Activated CD4-positive, alpha-beta T cell treated with anti-CD3 and anti-CD28 coated beads, Interleukin-2, Interleukin-6, amounts not matched to agents 100 ng/mL and 50 ng/mL, durations not matched to agents 16 hours and 8 hours (primary cell): ENCODE measurements at places on chromosomes 7 and 10.

DNA sequence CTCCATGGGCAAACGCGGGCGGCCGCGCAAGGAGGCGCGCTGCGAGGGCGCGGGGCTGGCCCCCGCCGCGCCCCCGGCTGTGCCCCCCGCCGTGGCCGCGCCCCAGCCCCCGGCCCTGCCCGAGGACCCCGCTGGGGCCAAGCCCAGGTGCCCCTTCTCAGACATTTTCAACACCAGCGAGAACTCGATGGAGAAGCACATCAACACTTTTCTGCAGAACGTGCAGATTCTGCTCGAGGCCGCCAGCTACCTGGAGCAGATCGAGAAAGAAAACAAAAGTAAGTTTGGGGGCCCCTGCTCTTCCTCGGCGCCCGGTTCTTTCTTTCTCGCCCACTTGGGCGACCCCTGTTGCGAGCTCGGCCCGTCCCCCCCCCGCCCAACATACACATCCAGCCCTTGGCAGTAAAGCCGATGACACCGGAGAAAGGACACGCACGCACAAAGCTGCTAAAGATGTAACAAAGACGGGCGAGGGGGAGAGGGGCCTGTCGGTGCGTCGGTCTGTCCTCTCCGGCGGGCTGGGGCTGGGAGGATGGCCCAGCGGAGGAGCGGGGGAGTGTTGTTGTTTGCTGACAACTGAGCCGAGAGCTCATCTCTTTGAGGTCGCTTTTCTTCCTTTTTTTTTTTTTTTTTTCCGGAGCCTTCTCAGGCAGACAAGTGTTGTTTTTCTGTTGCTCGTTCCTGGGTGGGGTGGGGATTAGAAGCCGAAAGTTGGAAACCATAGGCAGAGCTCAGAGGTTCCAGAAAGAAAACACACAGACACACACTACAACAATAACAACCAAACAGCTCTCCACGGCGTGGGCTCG, 604 bp downstream of the MXI1 start:
- peak; percentile 53 for DNase-seq

DNA sequence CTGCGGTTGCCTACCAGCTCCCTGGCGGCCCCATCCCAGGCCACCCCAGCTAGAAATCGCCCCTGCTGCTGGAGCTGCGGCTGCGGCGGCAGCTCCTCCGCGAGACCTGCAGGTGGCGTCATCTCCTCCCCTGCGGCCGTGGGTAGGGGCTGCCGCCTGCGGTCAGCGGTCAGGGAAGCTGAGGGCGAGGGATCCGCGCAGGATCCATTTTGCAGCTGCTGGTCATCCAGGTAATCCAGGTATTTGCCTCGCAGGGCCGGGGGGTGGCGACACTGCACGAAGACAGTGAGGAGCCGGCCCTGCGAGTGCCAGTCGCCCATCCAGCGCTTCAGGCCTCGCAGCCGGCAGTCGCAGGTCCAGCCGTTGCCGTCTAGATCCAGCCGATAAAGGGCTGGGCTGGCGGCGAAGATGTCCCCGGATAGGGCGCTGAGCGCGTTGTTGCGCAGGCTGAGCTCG, 1.5 kb downstream of the TRIL start:
- DNase-seq, result peak; percentile 27

DNA sequence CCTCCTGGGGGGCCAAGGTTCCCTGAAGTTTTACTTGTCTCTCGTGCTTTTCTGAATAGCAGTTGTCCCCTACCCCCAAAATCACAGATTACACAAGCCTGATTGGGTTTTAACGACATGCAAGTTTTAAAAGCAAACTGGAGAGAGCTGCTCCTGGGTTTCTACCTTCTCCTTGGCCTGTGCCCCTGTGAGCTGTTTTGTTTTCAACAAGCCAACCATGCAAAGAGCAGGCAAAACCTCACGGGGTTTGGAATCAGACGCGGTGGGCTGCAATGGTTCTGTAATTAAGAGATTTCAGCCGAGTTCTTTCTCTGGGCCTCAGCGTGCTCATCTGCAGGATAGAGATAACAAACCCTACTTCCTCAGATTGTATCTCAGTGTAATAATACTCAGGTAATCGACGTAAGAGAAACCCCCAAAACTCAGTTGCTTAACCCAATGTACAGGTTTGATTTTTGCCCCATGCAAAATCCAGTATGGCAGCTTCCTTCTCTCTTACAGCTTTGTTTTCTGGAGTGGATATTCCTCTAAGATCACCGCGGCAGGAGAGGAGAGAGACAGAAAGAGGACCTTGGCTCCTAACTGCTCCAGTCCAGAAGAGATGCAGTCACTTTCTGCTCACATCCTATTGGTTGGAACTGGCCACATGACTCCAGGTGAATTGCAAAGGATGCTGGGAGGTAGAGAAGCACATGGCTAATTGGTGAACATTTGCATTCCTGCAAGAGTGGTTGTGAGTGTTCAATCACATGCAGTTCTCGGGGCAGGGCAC, 42.0 kb downstream of the MYL10 start:
- DNase-seq, result no peak

GRCh38 chr7:38232502-38233366, 40.7 kb downstream of the TARP start:
- DNase-seq, result peak; percentile 84

DNA sequence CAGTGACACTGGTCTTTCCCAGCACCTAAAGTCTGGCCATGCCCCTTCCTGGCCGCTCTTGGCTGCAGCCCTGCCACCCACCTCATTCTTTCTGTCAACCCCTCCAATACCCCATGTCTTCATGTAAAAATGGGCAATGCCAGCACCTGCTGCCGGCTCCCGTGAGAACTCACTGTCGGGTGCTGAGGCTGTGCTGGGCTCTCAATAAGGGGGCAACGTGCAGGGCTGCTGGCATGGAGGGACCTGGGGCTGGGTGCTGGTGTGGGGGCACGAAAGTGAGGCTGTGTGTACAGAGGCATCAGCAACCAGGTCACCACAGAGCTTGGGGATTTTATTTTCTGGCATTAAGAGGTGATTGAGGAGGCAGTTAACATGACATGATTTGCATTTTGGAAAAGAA, 65.3 kb downstream of the ALOX5 start:
- no peak for DNase-seq

DNA sequence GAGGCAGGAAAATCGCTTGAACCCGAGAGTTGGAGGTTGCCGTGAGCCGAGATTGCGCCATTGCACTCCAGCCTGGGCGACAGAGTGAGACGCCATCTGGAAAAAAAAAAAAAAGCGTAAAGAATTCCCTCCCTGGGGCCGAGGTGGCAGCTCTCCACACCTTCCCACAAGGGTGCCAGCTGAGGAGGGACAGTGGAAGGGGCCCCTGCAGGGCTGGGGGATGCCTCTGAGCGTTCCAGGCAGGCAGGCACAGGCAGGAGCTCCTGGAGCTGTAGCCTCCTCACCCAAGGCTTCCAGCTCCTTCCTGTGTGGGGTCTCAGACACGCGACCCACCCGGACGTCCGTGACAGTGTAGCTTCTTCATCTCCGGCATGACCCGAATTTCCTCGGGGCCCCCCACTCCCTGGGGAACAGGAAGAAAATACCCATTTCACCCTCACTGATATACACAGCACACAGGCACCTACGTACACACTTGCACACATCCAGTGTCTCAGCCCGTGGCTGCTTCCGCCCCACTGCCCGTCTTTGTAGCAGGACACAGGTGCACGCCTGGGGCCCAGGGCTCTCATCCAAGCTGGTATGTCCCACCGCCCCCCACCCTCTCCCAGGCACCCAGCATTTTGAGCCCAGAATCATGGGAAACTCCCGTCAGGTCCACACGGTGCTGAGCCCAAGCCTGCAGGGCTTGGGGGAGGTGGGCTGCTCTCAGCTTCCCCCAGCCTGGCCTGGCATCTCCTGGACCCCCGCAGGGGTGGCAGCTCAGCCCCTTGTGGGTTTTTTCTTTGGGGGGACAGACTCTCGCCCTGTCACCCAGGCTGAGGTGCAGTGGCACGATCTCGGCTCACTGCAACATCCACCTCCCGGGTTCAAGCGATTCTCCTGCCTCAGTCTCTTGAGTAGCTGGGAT, 25.7 kb downstream of the GRIFIN start:
- DNase-seq, result no peak

DNA sequence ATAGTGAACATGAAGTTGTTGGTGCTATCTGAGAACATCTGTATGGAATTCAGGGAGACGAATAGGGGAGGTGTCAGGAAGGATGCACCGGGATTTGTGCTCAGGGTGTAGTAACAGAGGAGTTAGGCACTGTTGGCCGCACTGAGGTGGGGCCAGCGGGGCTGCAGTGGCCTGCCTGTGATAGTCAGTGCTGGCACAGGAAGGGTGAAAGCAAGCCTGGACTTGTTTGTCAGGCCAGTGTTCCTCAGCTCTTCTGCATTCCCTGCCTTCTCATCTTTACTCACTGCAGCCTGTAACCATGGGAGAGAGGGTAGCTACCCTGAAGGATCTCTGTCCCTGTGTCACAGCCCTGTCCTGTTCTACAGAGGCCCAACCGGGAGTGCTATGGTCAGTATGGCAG, 81.3 kb downstream of the SH2D4B start:
- no peak for DNase-seq

DNA sequence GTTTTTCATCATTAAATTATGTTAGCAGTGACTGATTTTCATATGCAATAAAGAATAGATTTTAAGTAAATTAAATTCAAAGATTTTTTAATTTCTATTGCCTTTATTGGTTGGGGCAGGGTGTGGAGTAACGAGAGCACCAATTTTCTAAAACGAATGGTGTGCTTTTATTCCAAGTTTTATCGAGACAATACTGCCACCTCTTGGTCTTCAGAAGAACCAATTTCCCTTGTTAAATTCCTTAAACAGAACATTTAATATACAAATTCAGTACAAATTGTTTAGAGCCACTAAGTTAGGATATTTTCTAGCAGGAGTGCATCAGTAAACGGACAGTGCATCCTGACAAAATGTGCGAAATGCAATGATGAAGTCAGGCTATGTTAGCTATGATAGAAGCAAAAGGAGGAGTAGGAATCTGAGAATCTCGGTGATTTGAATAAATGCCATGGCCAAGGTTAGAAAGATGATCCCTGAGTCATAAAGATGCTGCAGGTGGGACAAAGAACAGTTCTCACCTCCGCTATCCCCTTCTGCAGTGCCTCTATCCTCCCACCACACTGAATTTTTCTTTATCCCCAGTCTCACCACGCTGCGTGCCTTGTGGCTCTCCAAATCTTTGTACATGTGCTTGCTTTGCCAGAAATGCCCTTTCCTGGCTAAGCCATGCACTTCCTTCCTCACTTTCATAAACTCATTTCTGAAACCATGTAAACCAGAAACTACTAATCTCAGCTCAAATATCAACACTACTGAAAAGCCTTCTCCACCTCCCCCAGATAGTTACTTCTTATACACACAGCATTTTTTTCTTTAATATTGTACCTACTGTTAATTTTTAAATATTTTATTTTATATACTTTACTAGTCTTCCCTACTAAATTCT, 31.9 kb upstream of the AGBL3 start:
- DNase-seq, result peak; percentile 42

DNA sequence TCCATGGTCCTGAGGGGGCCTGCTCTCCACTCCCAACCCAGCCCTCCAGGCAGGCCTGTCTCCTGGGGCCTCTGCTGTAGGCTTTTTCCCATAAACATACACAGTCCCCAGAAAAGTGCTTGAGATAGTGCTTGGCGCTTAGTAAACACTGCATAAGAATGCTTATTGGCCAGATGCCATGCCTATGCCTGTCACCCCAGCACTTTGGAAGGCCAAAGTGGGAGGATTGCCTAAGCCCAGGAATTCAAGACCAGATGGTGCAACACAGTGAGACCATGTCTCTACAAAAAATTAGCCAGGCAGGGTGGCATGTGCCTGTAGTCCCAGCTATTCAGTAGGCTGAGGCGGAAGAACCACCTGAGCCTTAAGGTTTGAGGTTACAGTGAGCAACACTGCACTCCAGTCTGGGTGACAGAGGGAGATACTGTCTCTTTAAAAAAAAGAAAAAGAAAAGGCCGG, 24.6 kb upstream of the ASL start:
- DNase-seq, result no peak

GRCh38 chr7:5345671-5346070, 62.9 kb downstream of the SLC29A4 start:
- no peak for DNase-seq

GRCh38 chr7:16347827-16348192, 73.5 kb downstream of the CRPPA start:
- DNase-seq, result no peak

- DNase-seq, result no peak
Observed at GRCh38 chr10:35464825-35465456, 128.6 kb downstream of the CCNY start.

DNA sequence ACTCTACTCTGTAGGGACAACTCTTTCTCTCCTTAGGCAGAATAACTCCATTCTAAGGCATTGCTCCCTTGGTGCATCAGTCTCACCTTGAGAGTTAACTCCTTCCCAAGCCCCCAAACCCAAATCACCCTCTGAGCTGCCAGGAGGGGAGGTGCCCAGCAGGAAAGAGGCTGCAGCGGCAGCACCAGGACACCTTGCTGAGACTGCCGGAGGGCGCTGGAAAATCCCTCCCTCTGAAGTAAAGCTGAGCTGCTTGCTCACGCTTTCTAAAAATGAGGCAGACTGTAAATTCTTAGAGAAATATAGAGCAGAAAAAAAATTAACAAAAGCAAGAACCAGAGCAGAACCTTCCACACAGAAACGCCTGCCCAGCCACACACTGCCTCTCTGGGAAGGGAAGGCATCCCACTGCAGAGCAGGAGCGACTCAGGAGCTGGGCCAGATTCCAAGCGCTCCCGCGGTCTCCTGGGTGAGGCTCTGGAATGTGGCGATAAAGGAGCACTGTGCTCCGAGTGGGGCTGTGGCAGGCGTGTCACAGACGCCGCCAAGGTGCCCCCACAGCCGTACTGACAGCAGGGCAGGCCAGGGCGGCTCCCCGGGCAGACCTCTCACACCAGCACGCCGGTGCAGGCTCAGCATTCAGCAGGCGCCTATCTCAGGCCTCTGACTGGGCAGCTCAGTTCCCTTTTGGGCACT, 202.1 kb downstream of the TNS3 start:
- no peak for DNase-seq

DNA sequence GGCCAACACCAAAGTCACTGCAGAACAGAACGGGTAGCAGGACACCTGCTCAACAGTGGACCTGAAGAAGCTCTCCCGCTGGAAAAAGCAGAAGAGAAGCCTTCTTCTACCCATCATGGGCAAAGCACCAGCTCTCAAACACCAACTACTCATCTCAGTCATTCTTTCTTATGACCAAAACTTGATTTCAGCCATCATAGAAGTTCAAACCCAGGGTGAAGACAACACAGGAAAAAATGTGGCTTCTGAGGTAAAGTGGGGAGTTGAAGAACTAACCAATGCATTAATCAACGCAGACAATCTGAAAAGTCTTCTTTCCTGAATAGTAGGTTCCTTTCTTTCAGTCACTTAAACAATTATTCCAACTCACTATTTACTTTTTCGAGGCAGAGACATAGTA, 83.3 kb downstream of the ELMO1 start:
- DNase-seq, result peak; percentile 73

- no peak for DNase-seq
Observed at GRCh38 chr7:135803143-135803542, 54.5 kb upstream of the FAM180A start.

- no peak for DNase-seq
Observed at GRCh38 chr7:11567571-11567970, 264.4 kb downstream of the THSD7A start.

- DNase-seq, result no peak
Observed at GRCh38 chr7:147952918-147953317, 637.6 kb upstream of the C7orf33 start.
